Transverse colon (tissue), 4 donors: ENCODE measurements at places on chromosomes 5 and 9. TPM values are rescaled to one million over a fixed set of nuclear protein-coding genes. Genes with fewer than 3 reads are reported as not detected.

GRCh38 chr5:43386960-43387362, 25.2 kb downstream of the CCL28 start:
- DNase-seq: no peak

- no peak for DNase-seq
These were observed 171.7 kb downstream of the SREK1 start for GRCh38 chr5:66315784-66316183.

The GMCL2 gene
- total RNA-seq: not detected

The PDE6A gene
- total RNA-seq: 1.5 TPM

The FYB1 gene
- total RNA-seq: 25.6 TPM
